ENCODE measurements at places on chromosomes 3 and 15.

GRCh38 chr15:87547470-87548181 is 708.9 kb downstream of the NTRK3 start:
- no peak for DNase-seq

- no peak for DNase-seq
Observed at GRCh38 chr3:17632401-17633100, 109.9 kb downstream of the TBC1D5 start.

- no peak for DNase-seq
Observed at GRCh38 chr3:64716110-64716710, 28.4 kb upstream of the ADAMTS9 start.

DNA sequence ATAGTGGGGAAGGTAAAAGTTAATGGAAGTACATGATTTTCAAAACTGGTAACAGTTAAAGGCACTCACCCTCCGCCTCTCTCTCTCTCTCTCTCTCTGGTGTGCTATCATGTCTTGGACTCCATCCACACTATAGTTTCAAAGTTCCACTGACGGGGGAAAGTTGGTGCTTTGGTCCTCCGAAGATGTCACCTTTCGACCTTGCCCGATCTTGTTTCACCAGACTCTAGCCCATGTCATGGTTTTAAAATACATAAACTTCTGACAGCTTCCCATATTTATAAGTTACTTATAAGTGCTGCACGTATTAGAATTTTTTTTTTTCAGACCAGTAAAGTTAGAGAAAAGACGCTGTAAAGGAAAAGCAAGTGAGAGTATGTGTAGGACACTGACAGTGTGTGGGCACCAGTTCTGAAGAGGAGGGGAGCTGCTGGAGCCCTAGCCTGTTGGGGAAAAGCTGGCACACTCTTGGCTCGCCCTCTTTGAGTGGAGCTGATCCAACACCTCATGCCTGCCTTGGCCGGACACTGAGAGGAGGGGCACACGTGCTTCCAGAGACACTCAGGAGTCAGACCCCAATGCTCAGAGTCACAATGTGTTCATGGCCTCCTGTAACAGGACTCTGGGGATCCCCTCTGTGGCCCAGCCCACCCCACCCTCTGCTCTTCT is 200.5 kb upstream of the TPM1 start:
- peak; percentile 57 for DNase-seq

GRCh38 chr3:10961921-10962320 is 30.6 kb upstream of the SLC6A1 start:
- DNase-seq = no peak

DNA sequence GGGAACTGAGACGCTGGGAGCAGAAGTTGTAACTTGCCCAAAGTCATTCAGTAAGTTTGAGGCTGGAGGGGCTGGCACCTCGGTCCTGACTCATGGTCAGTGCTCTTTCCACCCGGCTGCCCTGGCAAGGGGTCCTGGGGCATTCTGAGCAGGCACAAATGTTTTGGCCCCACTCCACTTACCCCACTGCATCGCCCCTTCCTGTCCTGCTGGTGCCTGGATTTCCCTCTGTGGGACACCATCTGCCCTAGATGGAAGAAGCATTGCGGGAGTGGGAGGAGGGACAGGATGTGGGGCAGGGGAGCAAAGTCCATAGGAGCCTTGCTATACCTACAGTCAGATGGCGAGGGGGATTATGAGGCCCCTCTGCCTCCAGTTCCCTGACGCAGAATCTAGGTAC is 4.5 kb downstream of the CORO2B start:
- DNase-seq = no peak

GRCh38 chr3:73451301-73451944 is 173.3 kb downstream of the PDZRN3 start:
- no peak for DNase-seq
